ENCODE measurements at places on chromosomes 4 and X.

DNA sequence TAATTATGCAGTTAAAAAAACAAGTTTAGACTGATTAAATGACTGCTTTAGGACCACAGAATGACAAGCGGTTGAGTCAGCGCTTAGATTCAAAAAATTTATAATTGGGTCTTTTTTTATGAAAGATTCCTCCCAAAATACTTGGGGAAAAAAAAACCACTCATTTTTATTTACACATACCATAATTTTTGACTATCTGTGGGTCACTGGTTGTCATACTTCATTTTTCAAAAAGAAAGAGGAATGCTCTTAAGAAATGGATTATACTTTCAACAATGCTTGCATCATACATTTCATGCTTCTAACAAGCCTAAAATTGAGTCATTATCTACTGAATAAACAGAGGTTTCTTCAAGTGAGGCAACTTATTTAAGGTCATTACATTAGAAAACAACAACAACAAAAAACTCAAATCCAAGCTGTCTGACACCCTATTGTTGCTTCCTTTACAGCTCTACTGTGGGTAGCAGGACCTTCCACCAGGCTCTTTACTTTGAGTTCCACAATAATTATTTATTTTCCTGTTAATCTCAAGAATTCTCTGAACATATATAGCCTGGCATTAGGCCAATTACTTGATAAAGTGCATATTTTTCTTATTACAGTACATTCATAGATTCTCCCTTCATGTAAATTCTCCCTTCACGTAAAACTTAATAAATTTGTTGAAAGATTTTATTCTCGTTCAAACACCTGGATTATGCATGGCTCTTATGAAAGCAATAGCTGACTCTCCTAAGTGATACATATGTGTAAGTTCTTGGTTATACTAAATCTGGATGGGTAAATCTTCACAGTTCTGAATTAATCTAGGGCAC is 445.5 kb downstream of the PCDH10 start:
- no peak for DNase-seq

GRCh38 chr4:39936565-39937418 is 40.9 kb downstream of the PDS5A start:
- no peak for DNase-seq

GRCh38 chrX:63424063-63424462 is 72.9 kb upstream of the SPIN4 start:
- no peak for DNase-seq

GRCh38 chr4:170589597-170590191 is 499.9 kb upstream of the AADAT start:
- DNase-seq: no peak

GRCh38 chr4:82403725-82404124 is 26.5 kb downstream of the HNRNPDL start:
- DNase-seq: no peak

GRCh38 chrX:135307171-135307570 is 2.1 kb upstream of the ETDC start:
- DNase-seq: no peak

DNA sequence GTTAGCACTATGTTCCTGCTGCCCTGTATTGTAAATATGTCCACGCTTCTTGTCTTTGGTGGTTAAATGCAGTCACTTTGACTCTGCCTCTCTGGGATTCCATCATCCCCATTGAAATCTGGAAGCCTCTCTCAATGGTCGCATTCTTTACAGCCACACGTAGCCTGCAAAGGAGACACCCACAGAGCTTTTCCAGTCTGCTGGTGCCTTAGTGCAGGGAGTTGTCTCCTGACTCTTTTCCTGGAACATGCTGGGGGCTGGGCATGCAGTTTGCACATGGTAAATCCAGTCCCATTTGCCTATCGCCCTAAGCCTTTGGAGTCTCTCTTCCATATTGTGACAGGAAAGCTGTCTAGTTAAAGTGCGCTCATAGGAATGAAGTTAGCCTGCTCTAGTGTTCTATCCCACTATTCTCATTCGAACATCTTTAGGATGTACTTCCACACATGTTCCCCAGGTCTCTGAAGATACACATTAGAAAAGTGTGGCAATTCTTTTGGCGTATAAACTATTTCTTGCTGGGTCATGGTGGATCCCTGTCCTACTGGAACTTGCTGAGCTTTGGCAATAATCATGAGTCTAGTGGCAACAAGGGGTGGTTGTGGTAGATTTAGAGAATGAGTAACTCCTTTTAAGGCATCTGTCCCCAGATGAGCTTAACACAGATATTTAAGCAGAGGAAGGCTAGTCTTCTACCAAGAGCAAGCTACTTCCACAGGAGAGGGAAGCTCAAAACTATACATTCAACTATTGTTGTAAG is 33.7 kb downstream of the COQ2 start:
- DNase-seq: no peak

DNA sequence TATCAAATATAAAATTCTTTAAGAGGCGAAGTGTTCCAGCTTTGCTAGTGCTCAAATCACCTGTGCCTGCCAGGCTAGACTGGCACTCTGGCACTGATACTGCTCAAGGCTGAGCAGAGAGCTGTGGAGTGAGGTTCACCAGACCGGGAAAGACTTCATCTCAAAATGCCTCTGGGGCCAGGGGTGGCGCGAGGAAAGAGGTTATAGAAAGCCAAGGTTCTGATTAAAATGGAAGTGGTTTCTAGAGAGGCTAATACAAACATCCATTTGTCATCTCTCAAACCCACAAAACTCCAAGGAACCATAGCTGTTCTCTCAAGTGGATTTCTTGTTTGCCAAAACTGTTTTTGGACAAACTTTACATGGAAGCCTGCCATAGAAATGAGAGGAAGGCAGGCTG is 41.5 kb downstream of the F11 start:
- DNase-seq: no peak

DNA sequence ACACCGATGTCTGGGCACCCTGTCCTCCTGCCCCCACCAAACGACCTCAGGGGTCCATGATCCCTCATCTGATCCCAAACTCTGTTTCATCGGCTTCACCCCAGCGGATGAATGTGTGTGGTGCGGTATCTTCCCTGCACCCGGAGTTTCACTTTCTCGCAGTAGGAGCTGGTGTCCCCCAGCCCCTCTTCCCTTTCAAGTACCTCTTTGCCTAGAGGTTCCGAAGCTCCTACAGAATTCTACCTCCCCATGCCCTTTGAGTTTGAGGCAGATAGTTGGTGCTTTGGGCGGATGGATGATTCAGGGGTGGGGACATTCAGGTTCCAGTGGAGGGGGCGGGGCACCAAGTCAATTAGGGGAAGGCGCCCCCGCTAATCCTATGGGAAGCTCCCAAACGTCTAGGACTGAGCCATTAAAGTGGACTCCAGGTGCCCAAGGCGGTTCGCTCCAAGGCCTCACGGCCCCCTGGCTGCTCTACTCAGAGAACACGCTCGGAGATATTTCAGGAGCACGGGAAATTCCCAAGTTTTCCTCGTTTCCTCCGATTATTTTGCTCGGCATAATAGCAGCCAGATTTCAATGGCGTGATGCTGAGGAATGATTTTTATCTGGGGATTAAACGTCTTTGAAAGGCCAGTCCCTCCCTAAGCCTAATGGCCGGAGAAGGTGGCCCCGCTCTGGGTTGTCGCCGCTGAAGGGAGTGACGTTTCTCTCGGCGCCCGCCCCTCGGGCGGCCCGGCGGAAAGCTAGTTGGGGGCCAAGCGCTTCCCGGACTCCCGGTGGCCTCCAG is 1.3 kb downstream of the MSX1 start:
- no peak for DNase-seq

DNA sequence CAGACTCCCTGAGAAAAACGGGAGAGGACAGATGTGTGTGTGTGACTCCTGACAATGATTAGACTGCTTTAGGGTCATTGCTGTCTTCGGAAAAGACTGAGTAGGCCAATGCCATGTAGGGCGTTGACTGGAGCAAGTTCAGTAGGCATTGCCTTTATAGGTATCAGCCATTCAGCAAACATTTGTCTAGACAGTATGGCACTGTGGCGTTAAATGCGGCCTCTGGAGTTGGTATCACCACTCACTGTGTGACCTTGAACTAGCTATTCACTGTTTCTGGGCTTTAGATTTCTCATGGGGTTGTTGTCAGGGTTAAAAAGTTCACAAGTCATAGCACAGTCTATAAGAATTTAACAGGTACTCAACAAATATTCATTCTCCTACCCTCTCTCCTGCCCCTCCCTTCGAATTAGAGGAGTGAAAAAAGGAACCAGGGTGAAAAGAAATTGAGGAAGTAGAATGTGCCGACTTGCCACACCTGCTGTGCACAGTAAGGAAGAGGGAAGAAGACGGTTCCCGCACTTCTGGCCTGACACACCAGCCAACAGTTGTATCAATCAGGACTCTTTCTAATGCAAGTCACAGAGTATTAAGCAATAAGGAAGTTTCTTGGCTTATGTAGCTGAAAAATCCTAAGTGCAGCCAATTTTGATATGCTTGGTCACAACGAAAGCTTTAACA is 83.2 kb upstream of the PLAC8 start:
- DNase-seq: no peak

GRCh38 chr4:153364061-153364460 is 19.6 kb downstream of the MND1 start:
- DNase-seq: no peak

- no peak for DNase-seq
Observed at GRCh38 chr4:53602390-53602789, 11.1 kb upstream of the LNX1 start.

GRCh38 chr4:187606581-187606980 is 389.0 kb upstream of the ZFP42 start:
- no peak for DNase-seq

GRCh38 chr4:30950737-30951136 is 230.6 kb downstream of the PCDH7 start:
- DNase-seq: no peak

Data from anterior cingulate cortex (tissue), 58 donors.